Lower leg skin (tissue), 4 donors: ENCODE measurements at places on chromosomes 5 and 9. TPM values are rescaled to one million over a fixed set of nuclear protein-coding genes. Genes with fewer than 3 reads are reported as not detected.

TXNDC8 gene
- total RNA-seq, result not detected

TAS2R1 gene
- not detected for total RNA-seq

TMEM252 gene
- not detected for total RNA-seq

CDH6 gene
- total RNA-seq, result 2.5 TPM

TLR4 gene
- 3.9 TPM for total RNA-seq

DMRT3 gene
- total RNA-seq, result not detected

GRCh38 chr9:137074657-137075274, 2.6 kb upstream of the UAP1L1 start:
- DNase-seq, result no peak

GRCh38 chr9:83477120-83477519, 61.1 kb downstream of the FRMD3 start:
- DNase-seq, result no peak

- no peak for DNase-seq
Observed at GRCh38 chr9:81595887-81596543, 93.3 kb downstream of the TLE1 start.

GRCh38 chr9:129432297-129433154, 188.4 kb downstream of the C9orf50 start:
- no peak for DNase-seq

GRCh38 chr9:99244344-99245260, 22.5 kb downstream of the SEC61B start:
- DNase-seq, result no peak

- DNase-seq, result peak; percentile 53
Observed at GRCh38 chr5:34656001-34656699, at the start of gene RAI14. Gene RAI14, plus strand, starts transcription at chr5:34656328. Its CDS starts 30,592 bp downstream, at chr5:34686920.

GRCh38 chr9:129198319-129199043, 20.4 kb upstream of the IER5L start:
- DNase-seq, result peak; percentile 94

DNA sequence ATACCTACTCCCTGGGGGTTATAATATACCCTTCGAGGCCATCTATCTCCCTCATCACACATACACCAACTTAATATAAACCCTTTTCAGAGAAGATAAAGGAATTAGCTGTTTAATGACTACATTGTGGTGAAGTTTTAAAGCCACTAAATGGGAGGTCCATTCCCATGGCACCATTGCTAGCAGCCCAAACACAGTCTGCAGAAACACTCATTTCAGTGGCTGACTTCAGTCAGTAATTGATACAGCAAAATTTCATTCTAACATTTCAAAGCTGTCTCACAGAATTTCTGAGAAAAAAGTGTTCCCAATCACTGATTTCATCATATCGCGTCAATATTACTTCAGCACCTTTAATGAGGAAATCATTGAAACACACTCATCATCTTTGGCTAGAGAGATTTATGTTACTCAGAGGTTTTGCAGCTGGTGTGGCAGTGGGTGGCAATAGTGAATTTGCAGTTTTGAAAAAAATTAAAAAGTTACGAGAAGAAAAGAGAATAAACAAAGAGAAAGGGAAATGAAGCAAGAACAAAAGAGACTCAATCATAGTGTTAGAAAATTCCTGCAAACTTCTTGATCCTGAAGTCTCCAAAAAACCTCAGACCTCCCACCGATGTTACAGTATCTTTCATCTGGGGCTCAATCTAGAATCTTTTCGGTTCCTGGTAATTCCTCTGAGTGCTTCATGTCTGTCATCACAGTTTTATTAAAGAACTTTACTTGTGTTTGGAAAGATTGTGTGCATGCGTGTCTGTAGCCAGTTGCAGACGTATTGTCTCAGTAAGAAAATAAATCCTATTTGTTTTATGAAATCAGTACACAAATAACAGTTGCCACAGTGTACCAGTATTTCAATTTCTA, 105.0 kb downstream of the ERCC6L2 start:
- DNase-seq, result no peak

DNA sequence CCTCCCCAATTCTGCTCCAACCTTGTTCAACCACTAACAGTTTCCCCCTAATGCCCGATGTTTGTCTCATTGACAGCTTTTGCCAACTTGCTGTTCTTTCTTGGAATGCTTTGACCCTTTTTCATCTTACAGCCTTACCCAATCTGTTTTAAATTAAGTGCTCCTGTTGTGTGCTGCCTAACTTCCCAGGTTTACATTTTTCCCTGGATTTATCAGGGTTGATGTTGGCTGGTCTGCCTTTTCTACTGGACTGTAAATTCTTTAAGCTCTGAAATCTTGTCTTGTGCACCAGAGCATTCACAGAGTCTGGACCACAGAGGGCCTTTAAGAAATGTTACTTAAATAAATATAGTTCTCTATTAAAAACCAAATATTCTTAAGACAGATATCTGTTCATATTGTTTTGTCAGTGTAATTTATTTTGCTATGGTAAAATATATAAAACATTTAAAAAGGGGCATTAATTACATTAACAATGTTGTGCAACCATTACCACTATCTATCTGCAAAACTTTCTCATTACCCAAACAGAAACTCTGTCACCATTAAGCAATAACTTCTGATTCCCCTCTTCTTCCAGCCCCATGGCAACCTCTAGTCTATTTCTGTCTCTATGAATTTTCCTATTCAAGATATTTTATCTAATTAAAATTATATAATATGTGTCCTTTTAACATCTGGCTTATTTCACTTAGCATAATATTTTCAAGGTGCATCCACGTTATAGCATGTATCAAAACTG, 73.0 kb downstream of the OSTF1 start:
- no peak for DNase-seq

DNA sequence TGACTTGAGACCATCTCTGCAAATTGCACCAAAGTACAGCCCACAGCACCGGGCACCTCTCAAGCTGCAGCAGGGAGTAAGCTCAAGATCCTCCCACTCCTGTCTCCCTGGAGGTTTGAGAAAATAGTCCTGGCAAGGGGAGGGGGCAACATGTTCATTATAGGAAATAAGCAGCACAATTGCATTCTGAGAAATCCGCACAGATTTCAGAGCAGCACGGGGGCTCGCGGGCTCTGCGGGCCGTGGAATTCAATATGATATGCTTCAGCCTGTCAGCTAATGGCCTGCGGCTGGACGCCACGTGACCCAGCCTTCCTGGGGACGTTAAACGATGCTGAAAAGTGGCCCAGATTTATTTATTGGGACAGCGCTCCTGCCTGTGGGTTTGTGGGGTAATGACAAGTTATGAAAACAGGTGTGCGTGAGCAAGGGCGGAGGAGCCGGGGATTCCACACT, 156.4 kb downstream of the DAB2IP start:
- no peak for DNase-seq
